ENCODE measurements at places on chromosomes 11 and 22.
A peak's percentile ranks its signal among the peaks of the same experiment; 100 is the strongest.

DNA sequence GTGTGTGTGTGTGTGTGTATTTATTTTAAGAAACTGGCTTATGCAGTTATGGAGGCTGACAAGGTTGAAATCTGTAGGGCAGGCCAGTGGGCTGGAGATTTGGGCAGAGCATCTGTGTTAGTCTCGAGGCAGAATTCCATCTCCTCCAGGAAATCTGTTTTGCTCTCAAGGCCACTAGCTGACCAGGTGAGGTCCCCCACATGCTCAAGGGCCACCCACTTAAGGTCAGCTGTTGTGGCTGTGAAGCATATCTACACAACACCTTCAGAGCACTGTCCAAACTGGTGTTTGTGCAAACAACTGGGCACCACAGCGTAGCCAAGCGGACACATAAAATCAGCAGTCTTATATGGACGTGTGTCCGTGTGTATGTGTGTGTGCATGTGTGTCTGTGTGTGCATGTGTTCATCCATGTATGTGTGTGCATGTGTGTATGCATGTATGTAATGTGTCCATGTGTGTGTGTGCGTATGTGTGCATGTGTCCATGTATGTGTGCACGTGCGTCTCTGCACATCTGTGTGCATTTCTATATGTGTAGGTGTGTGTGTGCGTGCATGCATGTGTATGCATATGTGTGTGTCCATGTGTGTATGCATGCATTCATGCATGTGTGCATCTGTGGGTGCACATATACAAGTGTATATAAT lies 400.9 kb downstream of the BRD1 start:
- no peak for DNase-seq

GRCh38 chr22:44620129-44620840 lies 81.7 kb upstream of the PRR5 start:
- DNase-seq, result peak; percentile 68

DNA sequence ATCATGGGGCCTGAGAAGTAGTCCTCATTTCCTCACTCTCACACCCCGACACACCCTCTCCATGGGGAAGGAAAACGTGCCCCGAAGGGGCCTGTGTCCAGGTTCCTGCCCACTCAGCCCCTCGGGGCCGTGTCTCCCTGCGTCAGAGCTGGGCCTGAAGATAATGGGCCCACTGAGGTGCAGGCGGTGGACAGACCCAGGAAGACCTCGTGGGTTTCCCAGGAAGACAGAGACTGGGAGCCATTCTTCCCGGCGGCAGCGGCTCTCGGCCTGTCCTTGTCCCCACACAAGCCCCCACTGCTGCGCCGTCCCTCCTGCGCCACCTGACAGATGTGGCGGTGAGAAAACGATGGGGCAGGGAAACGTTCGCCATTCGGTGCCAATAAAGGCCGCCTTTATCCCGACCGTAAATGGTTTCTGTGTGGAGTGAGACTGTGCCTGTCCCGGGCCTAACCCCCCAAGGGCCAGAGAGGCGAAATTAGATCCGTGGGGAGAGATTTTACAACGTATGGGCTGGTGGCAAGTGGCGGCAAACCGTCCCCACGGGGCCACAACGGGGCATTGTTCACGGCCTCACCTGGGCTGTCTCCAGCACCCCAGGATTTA lies 89.0 kb downstream of the CDKN1C start:
- no peak for DNase-seq

DNA sequence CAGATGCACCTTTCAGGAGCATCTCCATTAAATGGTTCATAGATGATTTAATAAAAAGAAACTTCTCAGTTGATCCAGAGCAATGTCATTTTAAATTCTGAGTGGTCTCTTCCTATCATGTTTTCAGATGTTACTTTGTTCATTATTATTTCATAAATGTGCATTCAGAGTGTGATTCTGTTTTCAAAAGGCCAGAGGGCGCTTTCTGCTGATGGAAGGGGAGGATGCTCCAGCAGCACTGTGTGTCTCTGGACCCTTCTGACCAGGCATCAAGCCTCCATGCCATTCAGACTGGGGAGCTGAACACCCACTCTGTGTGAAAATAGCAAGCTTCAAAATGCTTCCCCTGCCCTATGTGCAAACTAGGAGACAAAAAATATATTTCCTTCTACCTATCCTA lies 23.9 kb upstream of the CRTAM start:
- DNase-seq, result no peak

DNA sequence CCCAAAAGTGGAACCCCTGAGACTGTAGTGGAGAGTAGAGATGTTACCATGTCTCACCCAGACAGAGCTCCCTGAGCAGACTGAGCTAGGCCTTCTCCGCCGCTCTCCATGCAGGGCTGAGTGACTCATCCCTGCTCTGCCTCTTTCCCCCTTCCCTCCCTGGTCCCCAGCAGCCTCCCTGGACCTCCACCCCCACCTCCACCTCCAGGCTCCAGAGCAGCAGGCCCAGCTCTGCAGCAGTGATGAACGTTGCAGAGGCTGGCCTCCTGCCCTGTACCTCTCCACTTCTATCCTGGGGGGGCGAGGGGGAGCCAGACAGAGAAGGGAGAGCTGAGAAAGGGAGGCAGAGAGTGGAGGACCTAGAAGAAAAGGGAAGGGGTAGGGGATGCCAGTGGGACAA lies 19.3 kb upstream of the ARAP1 start:
- peak; percentile 35 for DNase-seq

GRCh38 chr11:101126551-101127196 lies 2.9 kb downstream of the PGR start:
- no peak for DNase-seq

DNA sequence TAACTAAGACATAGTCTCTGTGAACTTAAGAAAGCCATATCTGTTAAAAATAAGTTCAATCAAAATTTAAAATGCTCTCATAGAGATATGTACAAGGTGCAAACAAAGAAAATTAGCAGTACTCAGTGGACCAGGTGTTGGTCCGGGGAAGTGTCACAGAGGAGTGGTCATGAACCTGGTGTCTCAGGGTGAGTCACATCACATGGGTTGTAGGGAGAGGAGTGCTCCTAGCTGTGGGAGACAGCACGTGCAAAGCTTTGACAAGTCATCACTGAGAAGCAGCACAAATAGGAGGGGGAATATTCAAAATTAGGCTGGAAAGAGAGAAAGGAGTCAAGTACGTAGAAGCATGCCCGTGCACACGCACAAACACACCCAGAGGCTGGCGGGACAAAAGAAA lies 438.1 kb downstream of the NTM start:
- no peak for DNase-seq

DNA sequence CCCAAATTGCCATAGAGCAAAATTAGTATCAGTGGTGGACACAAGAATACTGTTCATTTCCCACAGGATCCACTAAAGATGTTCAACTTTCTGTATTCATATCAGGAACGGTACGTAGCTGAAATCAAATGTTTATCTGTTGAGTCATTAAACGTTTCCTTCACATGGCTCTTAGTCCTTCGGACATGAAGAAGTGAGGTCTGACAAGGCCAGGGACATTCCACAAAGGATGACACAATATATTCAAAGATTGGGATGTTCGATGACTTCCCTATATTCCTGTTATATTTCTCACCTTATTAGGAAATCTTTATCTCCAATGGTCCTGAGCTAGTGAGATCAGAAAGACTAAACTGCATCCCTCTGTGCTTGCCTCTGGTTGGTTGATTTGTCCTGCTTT lies 129.0 kb downstream of the ETS1 start:
- peak; percentile 34 for DNase-seq

- DNase-seq, result peak; percentile 53
Observed at GRCh38 chr11:45662665-45663485, 2.5 kb downstream of the CHST1 start.

GRCh38 chr11:72635933-72636332 lies 38.3 kb downstream of the PDE2A start:
- no peak for DNase-seq

GRCh38 chr11:77542296-77542695 lies 47.5 kb upstream of the AQP11 start:
- peak; percentile 41 for DNase-seq

- DNase-seq, result no peak
Observed at GRCh38 chr11:37710031-37710430, 1112.0 kb upstream of the RAG2 start.

DNA sequence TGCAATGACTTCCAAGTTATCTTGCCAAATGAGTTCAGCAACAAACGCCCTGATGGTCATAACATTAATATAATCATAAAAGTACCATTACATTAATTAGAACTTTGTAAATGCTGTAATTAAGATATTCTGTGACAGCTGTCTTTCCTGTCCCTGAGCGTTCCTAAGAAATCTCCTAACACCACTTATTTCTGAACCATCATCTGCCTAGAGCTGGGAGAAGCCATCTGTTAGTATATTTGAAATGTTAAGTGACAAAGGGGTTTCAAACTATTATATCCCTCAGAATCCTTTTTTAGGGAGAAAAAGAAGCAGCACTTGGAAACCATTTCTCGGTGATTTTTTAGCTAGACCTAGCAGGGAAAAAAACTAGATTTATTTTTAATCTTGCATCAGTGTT lies 657.5 kb downstream of the FAM181B start:
- no peak for DNase-seq

DNA sequence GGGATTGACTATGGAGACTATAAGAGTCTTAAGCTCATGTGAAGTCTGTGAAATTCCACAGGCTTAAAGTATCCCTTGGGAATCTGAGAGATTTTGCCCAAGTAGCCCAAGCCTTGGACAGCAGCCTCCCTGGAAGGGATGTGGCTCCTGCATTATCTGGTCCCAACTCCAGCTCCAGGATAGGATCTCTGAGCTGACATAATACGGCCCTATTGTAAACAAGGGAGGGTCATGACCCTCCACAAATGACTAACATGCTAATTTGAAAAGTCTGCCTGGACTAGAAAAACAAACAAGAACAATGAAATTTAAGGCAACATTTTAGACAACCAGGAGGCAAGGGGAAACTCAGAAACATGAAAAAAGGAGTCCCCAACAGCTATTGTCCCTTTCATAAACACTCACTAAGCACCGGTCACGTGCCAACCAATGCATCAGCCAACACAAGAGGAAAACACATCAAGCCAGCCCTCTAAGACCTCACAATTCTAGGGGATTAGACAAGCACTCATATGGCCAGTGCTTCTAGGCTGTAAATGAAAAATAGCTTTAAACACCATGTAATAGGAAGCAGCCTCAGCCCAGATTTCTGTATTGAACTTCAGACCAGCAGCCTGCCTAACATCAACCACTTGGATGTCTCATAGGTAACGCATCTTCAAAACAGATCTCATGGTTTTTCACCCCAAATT lies 101.2 kb upstream of the TIMP3 start:
- DNase-seq, result no peak

- DNase-seq, result no peak
Observed at GRCh38 chr11:1997755-1998154, at the start of gene H19. Gene H19 (minus strand): TSS chr11:1997842.

- DNase-seq, result peak; percentile 89
Observed at GRCh38 chr11:111938687-111939160, 1.6 kb downstream of the DIXDC1 start.

DNA sequence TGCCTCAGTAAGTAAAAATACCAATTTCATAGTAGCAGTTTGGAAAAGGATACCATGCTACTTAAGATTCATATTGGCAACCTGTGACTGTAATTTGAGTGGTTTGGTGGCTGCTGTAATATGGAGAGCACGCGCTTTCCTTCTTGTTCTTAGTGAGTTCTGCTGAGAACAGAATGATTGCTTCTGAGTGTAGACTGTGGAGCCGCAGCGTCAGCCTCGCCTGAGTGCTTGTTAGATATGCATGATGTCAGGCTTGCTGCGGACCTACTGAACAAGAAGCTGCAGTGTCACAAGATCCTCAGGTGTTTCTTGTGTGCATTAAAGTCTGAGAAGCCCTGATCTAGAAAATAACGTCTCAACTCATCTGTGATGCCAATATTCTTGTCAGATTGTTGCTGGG lies 143.2 kb downstream of the ARHGAP42 start:
- no peak for DNase-seq

GRCh38 chr11:67640021-67640757 lies 626 bp upstream of the TBX10 start:
- DNase-seq, result peak; percentile 66

GRCh38 chr22:29846290-29846689 lies 8.2 kb upstream of the ASCC2 start:
- no peak for DNase-seq

DNA sequence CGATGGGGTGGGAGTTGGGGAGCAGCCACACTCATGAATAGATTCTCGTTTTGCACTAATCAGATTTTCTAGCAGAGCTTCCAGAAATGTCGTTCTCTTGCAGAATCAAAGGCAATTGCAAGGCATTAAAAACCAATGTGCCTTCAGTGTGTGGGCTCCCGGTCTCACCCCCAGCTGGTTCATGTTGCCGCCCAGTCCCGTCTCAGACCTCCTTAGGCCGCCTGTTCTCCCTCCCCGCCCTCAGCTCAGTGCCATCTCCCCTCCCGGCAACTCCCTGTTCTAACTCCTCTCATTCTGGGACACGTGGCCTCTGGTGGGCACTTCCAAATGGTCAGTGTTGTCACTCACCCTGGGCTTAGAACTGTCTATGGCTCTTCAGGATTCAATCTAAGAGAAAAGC lies 42.5 kb upstream of the SMIM38 start:
- DNase-seq, result no peak

DNA sequence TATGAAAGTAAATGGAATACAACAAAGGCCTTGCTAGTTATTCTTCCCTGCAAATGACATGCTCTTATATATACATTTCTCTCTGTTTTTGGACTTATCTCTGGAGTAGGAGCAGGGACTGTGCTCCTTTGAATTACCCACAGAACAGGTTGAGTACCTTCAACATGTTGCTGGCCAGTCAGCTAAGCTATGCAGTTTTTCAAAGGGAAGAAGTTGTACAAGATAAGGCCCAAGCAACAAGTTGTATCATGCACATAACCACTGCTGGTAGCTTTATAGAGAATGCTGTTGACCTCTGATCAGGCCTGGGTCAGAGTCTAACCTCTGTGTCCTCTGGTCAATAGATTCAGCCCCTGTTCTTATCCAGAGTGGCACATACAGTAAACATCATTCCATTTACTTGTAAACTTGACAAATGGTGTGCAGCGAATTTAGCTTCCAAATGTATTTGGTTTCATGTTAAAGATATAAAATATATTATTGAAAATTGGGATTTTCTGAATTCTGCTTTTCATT lies 99.6 kb downstream of the C11orf87 start:
- no peak for DNase-seq

- no peak for DNase-seq
Observed at GRCh38 chr22:47547239-47547661, 784.8 kb downstream of the TBC1D22A start.
